Breast epithelium (tissue), 4 donors: ENCODE measurements at places on chromosomes 1 and 21. TPM values are rescaled to one million over a fixed set of nuclear protein-coding genes. Genes with fewer than 3 reads are reported as not detected.

RSPH1 gene
- total RNA-seq, result 2.3 TPM

ZNF670 gene
- 8.0 TPM for total RNA-seq

MACO1 gene
- 24.0 TPM for total RNA-seq

- no peak for DNase-seq
Observed at GRCh38 chr1:112666946-112667345, 7.5 kb upstream of the MOV10 start.

- DNase-seq, result no peak
Observed at GRCh38 chr1:86450847-86451246, 17.9 kb upstream of the CLCA1 start.

- DNase-seq, result no peak
Observed at GRCh38 chr1:91559838-91560565, 59.4 kb downstream of the CDC7 start.

DNA sequence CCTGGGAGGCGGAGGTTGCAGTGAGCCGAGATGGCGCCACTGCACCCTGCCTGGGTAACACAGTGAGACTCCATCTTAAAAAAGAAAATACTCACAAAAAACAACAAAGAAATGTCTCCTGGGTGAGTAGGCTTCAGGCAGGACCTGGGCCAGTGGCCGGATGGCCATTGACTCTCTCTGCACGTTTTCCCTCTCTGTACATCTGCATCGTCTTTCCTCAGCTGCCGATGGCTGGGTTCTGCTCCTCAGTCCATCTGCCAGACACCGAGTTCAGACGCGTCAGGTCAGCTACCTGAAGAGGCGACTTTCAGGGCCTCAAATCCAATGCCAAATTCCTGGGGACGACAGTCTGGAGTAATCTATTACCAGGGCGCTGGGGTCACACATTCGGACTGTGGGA is 199.3 kb downstream of the CAMTA1 start:
- DNase-seq, result no peak
